ENCODE measurements at places on chromosomes 1 and 21. TPM values are rescaled to one million over a fixed set of nuclear protein-coding genes. Genes with fewer than 3 reads are reported as not detected.

DNA sequence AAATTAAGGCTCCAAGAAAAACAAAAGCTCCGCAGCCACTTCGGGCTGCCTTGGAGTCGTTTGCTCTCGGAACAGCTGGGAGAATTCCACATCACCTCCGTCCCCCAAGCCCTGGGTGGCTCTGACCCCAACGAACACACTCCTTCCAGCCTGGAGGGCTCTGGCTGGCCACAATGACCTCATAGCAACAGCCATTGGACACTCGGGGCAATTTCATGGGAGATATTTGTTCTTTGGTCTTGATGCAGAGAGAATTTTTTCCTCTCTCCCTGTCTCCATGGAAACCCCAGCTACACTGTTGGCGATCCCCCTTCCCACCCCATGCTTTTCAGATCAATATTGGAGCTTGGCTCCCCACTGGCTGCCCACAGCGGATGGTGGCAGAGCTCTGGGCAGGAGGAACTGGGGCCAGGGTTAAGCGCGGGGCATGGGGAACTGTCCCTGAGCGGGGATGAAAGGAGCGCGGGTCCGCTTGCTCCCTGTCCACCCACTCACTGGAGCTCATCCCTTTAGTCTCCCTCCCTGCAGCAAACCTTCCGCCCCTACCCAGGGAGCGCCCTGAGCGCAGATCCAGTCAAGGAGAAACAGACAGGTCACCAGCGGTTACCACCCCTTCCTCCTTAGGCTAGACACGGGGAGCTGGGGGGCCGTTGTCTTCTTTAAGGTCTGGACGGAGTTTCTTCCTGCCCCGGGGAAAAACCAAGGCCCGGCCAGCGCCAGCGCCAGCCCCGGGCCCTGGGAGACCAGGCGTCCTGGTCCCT, 1.2 kb downstream of the WNT4 start:
- DNase-seq: no peak

GRCh38 chr1:246254854-246255253, 252.2 kb downstream of the SMYD3 start:
- DNase-seq: no peak

The GPR157 gene
- 12.2 TPM for total RNA-seq

The C1orf50 gene
- total RNA-seq: 1.3 TPM

DNA sequence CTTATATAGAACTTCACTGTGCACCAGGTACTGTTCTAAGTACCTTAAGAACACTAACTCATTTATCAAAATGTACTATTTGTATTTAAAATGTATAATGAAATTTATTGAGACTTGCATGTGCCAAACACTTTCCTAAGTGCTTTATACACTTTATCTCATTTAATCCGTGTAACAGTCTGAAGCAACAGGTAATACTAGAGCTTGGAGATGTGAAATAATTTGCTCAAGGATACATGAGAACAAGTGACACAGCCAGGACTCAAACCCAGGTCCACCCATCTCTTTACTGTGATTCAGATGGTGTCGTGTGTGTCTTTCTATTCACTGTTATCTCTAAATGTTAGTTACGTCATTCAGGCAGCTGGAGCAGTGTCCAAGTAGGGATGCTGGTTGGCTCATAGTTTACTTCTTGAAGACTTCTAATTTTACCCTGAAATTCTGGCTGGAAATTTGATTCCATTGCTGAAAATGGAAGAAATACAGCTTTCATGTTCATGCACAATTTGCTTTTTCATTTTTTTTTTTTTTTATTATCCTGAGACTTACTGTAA, 169.7 kb upstream of the UBE2U start:
- DNase-seq: no peak

The TNFSF18 gene
- not detected for total RNA-seq

DNA sequence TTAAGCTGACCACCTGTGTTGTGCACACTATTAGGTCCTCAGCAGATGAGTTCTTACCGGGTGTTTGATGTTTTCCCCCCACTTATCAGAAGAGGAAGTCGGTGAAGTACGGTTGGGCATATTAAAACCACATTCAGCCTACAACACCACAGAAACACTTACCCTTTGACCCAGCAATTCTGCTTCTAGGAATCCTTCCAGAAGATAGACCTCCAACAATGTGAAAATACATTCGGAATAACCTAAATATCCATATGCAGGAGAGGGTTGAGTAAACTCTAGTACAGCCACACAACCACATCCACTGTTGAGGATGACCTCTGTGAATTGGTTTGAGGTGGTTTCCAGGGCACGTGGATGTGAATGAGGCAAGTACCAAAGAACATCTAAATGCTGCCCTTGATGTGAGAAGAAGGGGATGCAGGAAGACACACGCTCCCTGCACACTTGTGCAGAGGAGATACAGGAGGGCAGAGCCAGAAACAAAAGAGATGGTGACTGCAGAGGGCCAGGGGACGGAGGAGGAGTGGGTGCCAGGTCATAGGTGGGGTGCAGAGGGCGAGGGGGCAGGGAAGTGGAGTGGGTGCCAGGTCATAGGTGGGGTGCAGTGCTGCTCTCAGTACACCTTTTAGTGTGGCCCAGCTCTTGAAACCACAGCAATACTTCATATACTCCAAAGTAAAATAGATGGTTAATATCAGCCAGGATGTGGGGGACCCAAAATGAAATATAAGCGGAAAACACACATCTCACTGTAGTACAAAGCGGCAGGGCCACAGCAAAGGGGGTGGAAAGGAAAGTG, 12.8 kb downstream of the ADARB1 start:
- no peak for DNase-seq

DNA sequence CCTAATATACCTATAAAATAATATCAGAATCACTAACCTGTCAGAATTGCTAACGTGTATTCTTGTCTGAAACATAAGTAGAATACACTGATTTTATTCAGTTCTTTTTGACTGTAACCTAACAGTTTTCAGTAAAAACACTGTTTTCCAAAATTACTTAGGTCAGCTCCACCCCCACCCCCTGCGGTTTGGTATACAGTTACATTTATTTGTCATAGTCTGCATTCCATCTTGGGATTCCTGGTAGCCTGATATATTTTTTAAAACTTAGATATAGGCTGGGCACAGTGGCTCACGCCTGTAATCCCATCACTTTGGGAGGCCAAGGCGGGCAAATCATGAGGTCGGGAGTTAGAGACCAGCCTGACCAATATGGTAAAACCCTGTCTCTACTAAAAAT, 19.8 kb upstream of the ABCD3 start:
- DNase-seq: no peak

Data from ovary (tissue), 10 donors.